ENCODE measurements at places on chromosomes 1 and 21. TPM values are rescaled to one million over a fixed set of nuclear protein-coding genes. Genes with fewer than 3 reads are reported as not detected.

The OR13G1 gene
- total RNA-seq: not detected

The NBPF3 gene
- 11.0 TPM for total RNA-seq

The CYP4A22 gene
- total RNA-seq: not detected

The CTH gene
- total RNA-seq: 4.9 TPM

The FGR gene
- total RNA-seq: 0.41 TPM

The OR14I1 gene
- not detected for total RNA-seq

The TNFSF4 gene
- total RNA-seq: 0.41 TPM

The PKN2 gene
- total RNA-seq: 86.4 TPM

The KRTAP19-3 gene
- not detected for total RNA-seq

The E2F2 gene
- 1.2 TPM for total RNA-seq

The RGS1 gene
- total RNA-seq: 6.5 TPM

The CRP gene
- not detected for total RNA-seq

The ELF3 gene
- under 0.01 TPM for total RNA-seq

The FCRL3 gene
- total RNA-seq: under 0.01 TPM

The RGS4 gene
- 7.3 TPM for total RNA-seq

The PROK1 gene
- total RNA-seq: not detected

The SPRR1A gene
- total RNA-seq: not detected

The LGR6 gene
- 0.41 TPM for total RNA-seq

The TDRD10 gene
- total RNA-seq: 0.41 TPM

The BRDT gene
- not detected for total RNA-seq

The OR2AK2 gene
- total RNA-seq: 0.41 TPM

Measured in frontal cortex (tissue), 4 donors.